ENCODE measurements at places on chromosomes 6 and 20.
A peak's percentile ranks its signal among the peaks of the same experiment; 100 is the strongest.

DNA sequence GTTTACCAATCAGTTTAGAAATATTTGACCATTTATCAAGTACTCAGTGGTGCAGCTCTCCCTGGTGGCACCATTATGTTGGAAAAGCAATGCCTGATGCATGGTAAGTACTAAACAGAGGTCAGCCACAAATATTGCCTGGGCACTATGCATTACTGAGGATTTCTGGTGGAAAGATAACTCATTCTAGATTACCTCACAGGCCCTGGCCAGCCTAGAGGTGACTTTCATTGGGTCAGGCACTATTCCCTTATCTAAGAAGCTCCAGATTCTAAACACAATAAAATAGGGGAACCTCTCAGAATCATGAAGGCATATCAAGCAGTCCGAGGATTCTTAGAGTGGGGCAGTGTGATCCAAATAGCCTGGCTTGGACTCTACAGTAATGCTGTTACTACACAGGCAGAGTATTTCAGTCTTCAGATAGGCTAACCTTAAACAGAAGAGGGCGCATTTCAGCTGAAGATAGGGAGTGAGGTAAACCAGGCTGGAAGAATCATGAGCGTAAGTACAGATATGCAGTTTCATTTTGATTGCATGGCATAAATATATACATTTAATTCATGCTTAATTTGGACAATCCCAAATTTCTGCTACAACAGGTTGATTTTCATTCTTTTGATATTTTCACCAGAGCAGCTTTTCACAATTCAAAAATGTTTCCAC lies 12.1 kb downstream of the LGSN start:
- peak; percentile 8 for DNase-seq

- no peak for DNase-seq
These were observed 339.9 kb upstream of the ARID1B start for GRCh38 chr6:156437121-156437879.

GRCh38 chr6:169800116-169800667 lies 48.8 kb downstream of the ERMARD start:
- DNase-seq: no peak

DNA sequence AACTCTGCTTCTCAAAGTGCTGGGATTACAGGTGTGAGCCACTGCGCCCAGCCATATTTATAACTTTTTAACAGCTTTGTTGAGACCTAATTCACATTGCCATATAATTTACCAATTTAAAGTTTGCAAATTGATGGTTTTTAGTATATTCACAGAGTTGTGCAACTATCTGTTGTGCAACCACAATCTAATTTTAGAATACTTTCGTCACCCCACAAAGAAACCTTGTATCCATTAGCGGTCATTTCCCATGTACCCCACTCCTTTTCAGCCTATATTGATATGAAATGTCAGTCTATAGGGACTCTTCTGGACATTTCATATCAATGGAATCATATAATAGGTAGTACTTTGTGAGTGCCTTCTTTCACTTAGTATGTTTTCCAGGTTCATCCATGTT lies 55.8 kb downstream of the FOXO3 start:
- no peak for DNase-seq

GRCh38 chr6:63660757-63661156 lies 25.2 kb downstream of the PHF3 start:
- no peak for DNase-seq

- DNase-seq: no peak
These were observed at the start of gene CBLN4 for GRCh38 chr20:56005389-56005715. TSS of gene CBLN4 (minus strand) at chr20:56005519. CDS start at chr20:56004171, 1,348 bp downstream.

GRCh38 chr6:56663344-56663743 lies 20.7 kb upstream of the DST start:
- no peak for DNase-seq

GRCh38 chr6:14728396-14729024 lies 517.4 kb upstream of the JARID2 start:
- no peak for DNase-seq

DNA sequence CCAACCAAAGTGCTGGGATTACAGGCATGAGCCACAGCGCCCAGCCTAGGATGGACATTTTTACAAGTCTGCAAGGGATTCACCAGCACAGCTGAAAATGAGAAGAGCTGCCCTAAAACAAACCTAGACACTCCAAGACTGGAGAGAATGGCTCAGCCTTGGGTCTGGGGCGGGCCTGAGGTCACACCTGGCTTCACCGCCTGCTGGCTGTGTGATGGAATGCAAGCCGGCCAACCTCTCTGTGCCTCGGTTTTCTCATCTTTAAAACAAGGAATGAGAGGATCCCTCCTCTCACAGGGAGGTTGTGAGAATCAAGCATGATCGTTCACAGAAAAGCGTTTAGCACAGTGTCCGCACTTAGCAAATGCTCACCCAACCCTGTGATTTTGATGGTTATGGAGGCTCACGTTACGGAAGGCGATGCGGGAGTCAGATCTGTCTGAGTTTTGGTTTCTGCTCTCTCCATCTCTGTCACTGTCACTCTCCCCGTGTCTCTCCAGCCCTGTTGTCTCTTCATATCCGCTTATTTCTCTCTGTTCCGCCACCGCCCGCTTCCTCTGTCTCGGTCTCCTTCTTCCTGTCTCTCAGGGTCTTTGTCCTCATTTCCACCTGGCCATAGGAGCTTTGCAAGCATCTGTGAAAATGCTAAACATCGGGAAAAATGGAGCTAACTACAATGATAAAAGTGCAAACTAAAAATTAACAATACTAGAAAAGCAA lies 47.6 kb downstream of the CEBPB start:
- DNase-seq: no peak

DNA sequence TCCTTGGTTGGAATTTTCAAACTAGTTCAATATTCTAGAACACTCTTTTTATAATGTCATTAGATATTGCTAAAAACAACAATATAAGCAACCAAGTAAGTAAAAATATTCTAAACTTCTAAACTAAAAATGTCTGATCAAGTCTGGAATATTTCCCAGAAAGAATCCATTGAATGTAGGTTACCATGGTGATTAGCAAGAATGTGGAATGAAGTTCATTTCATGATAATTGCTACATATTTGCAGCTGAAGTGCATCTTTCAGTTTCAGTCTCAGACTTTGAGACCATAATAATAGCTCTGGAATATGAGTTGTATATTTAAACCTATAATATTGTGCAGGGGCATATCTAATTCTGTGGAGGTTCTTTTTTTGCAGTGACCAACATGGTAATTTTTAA lies 61.0 kb upstream of the NKAIN2 start:
- DNase-seq: no peak

DNA sequence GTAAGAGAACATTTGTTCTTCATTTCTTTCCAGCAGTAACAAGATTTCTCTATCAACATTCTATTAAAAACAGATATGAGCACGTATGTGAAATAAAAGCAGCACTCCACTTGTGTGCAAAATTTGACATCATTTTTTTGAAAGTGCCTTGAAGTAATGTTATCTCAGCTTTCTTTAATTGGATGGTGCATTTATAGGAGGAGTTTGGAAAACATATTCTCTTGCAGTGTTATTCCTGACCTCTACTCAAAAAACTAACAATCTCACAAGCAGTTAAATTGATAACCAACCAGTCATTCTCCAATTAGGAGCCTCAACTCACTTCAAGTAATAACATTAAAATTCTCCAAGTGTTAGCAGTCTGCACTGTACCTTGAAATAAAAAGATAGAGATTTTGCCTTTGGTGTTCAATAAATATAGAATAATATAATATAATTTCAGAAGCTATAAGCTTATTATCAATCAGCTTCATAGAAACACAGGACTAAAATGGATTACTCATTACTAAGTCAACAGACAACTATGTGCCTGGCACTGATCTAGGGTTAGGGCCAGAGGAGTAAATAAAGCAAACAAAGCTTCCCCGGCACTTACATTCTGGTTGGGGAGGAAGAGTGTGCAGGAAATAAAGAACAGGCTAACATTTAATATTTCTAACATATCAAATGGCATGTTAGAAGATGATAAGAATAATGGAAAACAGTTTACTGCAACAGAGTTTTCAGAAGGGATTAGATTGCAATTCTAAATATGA lies 149.0 kb upstream of the SGK1 start:
- DNase-seq: no peak

DNA sequence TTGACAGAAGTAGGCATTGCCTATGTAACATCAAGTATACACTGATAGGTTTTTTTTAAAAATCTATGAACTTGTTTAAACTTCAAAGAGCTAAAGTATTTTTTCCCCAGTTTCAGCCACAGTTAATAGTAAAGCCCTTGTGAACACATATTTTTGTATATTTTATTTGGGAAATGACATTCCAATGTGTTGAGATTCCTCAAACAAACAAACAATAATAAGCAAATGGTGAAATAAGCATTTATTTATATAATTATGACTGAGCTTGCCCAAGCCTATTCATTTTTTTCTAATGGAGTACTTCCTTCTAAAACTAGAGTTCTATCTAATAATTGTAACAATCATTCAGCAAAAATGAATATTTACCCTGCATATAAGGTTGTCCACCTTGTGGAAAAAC lies 12.5 kb downstream of the SYCP2 start:
- DNase-seq: no peak

DNA sequence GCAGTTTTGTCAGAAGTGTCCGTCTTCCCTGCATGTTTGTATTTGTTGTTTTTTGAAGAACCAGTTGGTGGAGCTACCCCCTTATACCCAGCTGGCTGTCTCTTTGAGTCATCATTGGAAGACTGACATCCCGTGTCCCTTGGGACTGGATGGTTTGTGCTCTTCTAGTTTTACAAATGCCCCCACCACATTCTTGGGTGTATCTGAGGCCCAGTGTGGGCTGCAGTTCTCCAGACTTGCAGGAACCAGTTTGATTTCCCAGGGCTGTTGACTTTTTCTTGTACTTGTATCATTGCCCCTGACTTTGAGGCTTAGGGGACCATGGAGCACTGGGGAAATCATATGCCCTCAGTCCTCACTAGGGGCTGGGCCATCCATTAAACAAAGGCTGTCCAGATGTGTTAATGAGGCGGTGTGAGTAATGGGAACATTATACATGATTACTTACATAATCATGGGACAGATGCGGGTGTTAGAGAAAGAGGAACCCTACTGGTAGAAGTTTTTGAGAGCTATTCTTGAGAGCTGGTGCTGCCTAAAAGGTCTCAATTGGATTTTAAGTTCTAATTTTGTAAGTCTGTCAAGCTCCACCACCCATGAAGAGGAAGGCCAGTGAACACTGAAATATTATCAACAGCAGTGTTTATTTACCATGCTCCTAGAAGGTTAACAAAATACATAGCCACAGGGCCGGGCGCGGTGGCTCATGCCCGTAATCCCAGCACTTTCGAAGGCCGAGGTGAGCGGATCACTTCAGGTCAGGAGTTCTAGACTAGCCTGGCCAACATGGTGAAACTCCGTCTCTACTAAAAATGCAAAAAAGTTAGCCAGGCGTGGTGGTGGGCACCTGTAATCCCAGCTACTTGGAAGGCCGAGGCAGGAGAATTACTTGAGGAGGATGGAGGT lies 8.5 kb downstream of the JARID2 start:
- no peak for DNase-seq

GRCh38 chr20:3128275-3128984 lies 31.2 kb downstream of the FASTKD5 start:
- no peak for DNase-seq

GRCh38 chr6:166862978-166863530 lies 93.3 kb downstream of the RNASET2 start:
- no peak for DNase-seq

- DNase-seq: no peak
These were observed 18.4 kb upstream of the PTPRK start for GRCh38 chr6:128538763-128539162.

GRCh38 chr6:134046054-134046453 lies 6.4 kb downstream of the SLC2A12 start:
- DNase-seq: no peak

GRCh38 chr6:24581084-24581669 lies 64.8 kb downstream of the KIAA0319 start:
- peak; percentile 15 for DNase-seq

- DNase-seq: no peak
These were observed 302.6 kb upstream of the ARID1B start for GRCh38 chr6:156474507-156475120.

- DNase-seq: no peak
These were observed 45.2 kb downstream of the RSPH3 start for GRCh38 chr6:158954753-158955152.

DNA sequence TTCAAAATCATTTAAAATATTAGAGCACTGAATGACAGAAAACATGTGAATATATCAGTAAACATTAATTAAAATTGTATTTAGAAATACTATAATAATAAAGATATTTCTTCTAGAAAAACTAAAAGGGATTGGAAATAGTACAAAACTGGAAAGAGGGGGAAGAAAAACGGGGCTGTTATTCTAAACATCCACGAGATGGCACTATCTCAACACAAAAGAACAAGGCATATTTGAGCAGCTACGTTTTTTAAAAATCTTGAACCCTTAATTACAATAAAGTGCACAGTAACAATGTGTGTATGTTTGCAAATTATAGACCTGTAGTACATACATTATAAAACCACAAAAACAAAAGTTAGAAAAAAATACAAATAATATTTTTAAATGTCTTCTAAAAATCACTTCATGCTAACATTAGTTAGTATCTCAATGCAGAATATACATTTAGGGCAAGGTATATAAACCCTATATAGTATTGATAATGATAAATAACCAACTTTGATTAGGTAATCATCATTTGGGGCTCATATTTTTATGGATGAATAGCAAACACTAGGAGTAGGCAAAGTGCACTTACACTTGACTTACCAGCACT lies 42.5 kb upstream of the PNISR start:
- peak; percentile 8 for DNase-seq

GRCh38 chr6:44614396-44614795 lies 226.9 kb downstream of the CDC5L start:
- no peak for DNase-seq

DNA sequence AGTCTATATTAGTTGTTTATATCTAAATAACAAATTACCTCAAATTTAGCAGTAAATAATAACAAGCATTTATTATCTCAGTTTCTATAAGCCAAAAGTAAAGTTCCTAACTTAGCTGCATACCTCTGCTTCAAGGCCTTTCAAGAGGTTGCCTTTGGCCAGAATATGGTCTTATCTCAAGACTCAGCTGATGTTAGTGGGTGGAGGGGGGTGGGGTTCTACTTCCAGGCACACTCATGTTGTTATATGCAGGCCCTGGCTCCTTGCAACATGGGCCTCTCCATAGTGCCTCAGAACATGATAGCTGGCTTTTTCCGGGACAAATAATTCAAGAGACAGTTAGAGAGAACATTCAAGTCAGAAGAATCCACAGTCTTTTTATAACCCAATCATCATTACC lies 266.0 kb downstream of the ADGRB3 start:
- no peak for DNase-seq

- no peak for DNase-seq
These were observed 1.9 kb upstream of the SLC24A3 start for GRCh38 chr20:19210391-19211155.

- no peak for DNase-seq
These were observed 522.4 kb downstream of the HDGFL1 start for GRCh38 chr6:23091795-23092194.

GRCh38 chr6:147109707-147110106 lies 94.5 kb upstream of the STXBP5 start:
- DNase-seq: no peak

- DNase-seq: no peak
These were observed 80.5 kb downstream of the SMPDL3A start for GRCh38 chr6:122869437-122870024.

GRCh38 chr6:167993169-167993568 lies 4.3 kb upstream of the KIF25 start:
- no peak for DNase-seq
